Stimulated activated CD4-positive, alpha-beta T cell treated with anti-CD3 and anti-CD28 coated beads, Interleukin-1b, Interleukin-23, amount 100 ng/mL, for 1 hour (primary cell): ENCODE measurements at places on chromosomes 2 and 18.

DNA sequence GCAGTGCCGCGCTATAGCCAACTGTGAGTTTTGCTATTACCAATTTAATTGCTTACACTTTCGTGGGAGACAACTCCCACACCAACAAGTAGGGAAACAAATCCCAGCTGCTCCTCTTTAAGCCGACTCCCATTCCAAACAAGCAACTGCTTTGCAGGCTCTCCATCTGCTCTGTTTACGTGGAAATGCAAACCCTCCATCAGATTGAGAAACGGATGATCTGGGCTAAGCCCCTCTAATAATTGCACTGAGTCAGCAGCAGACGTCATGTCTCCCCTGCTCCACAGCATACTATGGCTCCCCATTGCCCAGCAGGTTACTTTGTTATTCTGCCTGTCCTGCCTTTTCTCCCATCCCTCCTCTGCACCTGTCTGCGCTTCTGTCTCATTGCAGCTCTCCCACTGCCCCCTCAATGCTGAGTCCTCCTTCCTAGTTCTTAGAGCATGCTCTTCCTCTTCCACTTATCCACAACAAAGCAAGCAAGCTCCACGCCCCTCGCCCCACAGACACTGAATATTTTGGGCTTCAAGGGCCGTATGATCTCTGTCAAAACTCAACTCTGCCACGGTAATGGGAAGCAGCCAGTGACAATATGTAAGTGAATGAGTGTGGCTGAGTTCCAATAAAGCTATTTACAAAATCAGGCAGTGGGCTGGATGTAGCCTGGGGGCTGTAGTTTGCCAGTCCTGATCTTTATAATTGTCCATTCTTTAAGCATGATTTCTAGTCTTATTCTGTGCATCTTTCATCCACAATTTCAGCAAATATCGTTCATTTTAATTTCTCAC is 39.5 kb upstream of the ARL4C start:
- no peak for DNase-seq

- DNase-seq = no peak
Measured at GRCh38 chr2:160952464-160953254, 207.6 kb upstream of the TANK start.

DNA sequence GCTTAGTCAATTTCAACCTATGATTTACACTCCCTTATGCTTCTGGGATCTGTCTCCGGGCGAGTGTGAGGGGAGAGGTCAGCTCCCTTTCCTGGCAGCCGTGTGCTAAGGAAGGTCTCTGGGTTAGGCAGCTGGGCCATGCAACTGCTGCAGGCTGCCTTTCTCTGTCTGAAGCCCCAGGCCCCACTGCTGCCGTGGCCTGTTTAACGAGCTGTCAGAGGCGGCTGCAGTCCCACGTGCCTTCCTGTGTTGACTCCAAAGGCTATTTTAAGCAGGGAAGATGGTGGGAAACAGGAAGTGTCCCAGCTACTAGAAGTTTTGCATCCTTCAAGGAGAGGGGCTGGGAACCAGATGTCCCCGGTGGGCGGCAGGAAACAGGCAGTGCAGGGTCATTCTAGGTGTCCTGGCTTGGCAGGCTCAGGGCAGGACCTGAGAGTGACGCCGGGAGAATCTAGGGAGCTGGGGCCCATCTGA is 186.4 kb downstream of the TNS1 start:
- DNase-seq = no peak

- no peak for DNase-seq
Measured at GRCh38 chr2:113133704-113134598, 6.6 kb downstream of the IL1RN start.

DNA sequence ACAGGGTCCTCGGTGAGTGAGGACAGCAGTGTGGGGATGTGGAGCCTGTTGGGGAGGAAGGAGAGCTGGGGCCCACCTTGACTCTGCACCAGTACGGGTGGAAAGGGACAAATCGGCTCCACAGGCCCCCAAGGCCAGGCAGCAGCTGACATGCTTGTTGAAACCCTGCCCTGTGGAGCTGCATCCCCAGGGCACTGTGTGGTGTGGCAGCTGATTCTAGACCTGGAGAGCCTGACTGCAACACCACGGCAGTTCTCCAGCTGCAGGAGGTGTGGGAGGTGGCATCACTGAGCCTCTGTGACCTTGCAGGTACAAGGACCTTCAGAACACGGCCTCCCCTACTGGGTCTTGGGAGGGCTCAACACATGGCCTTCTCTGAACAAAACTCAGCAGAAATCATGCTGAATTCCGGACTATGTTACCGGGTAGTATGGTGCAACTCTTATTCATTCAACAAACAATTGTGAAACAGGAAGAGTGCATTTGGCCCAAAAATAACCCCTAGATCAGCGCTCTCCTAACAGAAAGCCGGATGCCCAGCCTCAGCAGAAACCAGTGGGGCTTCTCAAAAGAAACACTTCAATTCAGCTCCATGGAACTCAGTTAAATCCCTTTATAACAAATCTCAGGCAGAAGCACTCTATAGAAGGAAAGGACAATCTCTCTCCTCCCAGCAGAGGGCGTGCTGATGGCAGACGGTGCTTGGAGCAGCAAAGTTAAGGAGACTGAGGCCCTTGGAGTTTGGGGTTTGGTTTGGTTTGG is 104.4 kb upstream of the SALL3 start:
- no peak for DNase-seq

DNA sequence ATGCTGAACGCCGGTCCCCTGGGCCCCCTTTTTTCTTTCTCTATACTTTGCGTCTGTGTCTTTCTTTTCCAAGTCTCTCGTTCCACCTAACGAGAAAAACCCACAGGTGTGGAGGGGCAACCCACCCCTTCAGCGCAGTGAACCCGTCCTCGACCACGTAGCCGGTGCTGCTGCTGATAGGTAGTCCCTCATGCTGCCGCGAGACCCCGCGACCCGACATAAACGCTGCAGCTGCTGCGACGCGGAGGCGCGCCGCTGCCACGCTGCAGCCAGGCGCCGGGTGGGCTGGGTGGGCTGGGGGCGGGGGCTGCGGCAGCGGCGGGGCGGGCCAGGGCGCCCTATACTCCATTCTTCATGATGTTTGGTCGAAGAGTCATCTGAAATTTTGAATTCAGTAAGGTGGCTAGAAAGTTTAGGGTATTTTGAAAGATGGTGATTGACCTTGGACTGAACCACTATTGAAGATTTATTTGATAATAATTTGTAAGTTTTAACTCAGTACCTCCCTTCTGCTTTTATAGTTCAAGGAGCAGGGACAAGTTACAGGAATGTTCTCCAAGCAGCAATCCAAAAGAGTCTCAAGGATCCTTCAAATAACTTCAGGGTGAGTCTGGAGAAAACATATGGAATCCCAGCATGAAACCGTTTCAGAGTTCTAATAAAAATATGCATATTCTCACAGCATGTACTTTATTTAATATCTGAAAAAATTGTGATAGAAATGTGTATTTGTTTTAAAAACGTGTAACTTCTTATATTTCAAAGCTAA is 24.1 kb downstream of the CFLAR start:
- no peak for DNase-seq

- no peak for DNase-seq
Measured at GRCh38 chr2:168448980-168449379, 7.1 kb upstream of the CERS6 start.
